Stimulated activated CD4-positive, alpha-beta T cell treated with anti-CD3 and anti-CD28 coated beads, TNF-alpha, amount 100 ng/mL, for 4 hours (primary cell): ENCODE measurements at places on chromosomes 4 and X.

GRCh38 chr4:19523964-19524363 is 727.7 kb upstream of the SLIT2 start:
- DNase-seq: no peak

GRCh38 chr4:77595364-77595973 is 10.2 kb upstream of the CXCL13 start:
- DNase-seq: no peak

GRCh38 chrX:134512566-134512965 is 52.6 kb downstream of the HPRT1 start:
- DNase-seq: no peak

DNA sequence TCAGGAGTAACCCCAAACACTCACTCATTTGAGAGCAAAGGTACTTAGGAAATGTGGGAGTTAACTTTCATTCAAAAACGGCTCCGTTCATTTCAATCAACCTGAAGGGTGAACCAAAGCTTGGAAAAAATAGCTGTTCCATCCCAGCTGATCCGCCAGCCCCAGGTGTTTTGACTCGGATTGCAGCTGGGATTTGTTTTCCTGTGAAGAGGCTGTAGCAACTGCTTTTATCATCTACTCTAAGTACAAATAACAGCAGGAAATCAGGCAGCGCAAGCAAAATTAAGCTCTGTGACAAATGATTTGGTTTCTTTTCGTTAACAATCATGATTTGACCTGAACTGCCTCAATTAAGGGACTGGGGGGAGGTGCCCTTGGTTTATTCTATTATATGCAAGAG is 154.7 kb downstream of the BEND2 start:
- no peak for DNase-seq

DNA sequence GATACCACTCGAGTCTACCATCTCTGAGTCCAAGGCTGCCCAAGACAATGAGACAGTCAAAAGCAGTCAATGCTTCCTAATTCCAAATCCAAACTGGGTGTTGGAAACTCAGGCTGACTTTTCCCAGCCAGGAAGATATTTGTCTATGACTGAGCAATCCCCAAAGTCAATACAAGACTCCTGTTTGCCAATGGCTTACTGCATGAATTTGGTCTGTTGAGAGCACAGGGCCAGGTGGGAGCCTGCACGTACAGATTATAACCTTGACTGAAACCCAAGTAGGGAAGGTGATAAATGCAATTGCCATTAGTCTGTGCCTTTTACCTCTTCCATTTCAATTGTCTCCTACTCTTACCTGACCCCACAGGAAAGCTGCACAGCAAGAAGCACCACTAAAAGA is 72.6 kb upstream of the PPARGC1A start:
- DNase-seq: no peak

DNA sequence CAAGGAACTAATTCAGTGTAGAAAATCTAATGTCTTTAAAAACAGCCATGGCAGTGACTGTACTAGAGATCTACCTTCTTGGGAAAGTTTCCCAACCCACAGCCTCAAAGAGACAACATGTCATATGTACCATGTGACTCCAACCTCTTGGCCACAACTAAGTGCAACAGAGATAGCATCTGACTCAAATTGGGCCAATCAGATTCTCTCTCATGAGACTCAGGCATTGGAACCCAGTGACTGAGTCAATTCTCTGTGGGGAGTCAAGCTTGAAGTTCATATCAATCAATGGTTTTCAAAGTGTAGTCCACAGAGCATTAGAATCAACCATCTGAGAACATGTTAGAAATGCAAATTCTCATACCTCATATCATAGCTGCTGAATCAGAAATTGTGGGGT is 123.3 kb downstream of the MBNL3 start:
- DNase-seq: no peak

GRCh38 chr4:56530269-56531148 is 24.9 kb downstream of the ARL9 start:
- peak; percentile 71 for DNase-seq

GRCh38 chr4:4405358-4405962 is 18.6 kb downstream of the NSG1 start:
- DNase-seq: no peak
